ENCODE measurements at places on chromosomes 12 and 14.
A peak's percentile ranks its signal among the peaks of the same experiment; 100 is the strongest.

DNA sequence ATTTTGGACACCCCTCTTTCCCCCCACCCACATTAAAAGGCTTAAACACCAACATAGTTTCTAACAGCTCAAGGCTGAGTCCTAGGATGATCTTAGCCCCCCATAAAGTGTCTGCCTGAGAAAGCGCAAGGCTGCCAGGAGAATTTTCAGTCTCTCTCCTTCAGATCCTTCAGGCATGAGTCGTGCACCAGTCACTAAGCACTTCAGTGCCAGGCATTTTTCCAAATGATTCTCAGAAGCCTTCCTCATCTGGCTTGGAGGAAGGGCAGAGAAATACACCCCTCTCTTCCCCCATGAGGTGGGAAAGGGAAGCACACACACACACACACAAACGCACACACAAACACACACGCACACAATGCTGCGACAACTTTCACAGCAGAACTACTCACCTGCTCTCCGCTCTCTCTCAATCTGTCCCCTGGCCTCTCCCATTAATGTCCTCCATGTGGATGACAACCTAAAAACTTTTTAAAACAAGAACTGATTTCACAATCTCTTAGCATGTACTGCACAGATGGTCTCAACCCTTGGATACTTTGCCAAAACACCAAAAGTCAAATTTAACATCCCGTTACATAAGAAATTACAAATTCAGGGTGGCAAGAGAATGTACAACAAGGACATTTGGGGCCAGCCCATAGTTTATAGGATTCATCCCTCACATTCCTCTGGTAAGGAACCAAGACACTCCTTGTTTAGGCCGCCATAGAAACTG lies 49.8 kb downstream of the CKAP4 start:
- peak; percentile 43 for DNase-seq

DNA sequence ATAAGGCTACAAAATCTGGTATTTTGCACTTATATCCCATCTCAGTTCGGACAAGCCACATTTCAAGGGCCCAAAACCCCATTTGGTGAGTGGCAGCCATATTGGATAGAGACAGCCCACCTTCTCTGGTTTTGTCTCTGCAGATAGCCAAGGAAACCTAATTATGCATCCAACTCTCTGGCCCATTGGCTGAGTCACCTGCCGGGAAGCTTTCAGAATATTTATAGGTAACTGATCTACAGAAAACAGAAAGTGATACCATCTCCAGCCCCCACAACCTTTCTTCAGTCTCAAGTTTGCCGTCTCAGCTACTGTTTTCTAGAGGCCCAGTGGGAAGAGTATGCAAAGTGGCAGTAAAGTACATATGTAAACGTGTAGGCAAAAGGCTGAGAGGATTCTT lies 33.7 kb upstream of the PPP1CC start:
- no peak for DNase-seq

- peak; percentile 69 for DNase-seq
Measured at GRCh38 chr12:19431407-19432308, 7.6 kb upstream of the AEBP2 start.

GRCh38 chr12:102349079-102349478 lies 131.3 kb downstream of the IGF1 start:
- no peak for DNase-seq

- DNase-seq, result no peak
Measured at GRCh38 chr14:70171726-70172125, 17.0 kb downstream of the SLC8A3 start.

DNA sequence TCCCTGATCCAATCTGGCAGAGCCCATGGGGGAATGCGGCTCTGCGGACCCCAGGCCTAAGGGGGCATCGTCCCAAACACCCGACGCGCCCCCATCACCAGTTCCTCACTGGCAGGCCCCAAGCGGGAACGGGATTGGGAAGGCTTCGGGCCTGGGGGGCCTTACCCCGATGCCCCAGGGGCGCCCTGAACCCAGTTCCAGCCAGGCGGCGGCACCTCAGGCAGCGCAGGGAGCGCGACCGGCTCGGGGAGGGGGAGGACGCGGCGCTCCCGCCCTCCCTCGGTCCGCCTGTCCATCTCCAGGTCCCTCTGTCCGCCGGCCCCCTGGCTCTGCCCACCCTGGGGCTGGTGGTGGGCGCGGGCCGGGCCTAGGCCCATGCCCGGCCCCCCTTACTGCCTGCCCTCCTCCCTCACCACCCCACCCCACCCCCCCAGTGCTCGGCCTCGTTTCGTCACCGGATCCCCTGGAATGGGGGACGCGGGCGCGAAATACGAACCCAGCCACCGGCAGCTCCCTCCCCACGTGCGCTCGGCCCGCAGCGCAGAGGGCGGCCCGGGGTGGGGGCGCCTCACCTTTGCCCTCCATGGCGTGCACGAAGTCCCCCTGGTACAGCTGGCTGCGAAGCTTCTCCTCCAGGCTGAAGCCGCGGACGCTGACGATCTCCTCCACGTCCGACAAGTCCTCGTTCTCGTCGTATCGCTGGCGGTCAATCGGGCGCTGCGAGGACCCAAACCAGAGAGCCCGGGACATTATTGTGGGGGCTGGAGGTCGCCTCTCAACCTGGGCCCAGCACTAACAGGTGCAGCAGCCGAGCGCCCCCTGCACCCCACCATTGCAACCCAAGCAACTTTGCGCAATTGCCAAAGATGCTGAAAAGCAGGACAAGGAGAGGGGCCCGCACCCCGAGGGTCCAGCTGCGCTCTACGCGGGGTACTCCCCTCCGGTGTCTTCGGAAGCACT lies 2.3 kb downstream of the KDM2B start:
- peak; percentile 75 for DNase-seq

DNA sequence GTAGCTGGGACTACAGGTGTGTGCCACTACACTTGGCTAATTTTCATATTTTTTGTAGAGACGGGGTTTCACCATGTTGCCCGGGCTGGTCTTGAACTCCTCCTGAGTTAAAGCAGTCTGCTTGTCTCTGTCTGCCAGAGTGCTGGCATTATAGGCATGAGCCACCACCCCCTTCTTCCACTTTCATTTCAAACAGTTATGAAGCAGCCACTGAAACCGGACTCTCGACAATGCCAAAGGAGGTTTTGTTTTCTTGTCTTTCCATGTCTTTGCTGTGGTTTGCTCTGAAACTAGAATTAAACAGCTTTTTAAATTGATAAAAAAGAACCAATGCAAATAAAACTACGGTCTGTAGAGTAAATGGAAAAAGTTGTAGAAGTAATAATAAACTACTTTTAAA lies 30.4 kb downstream of the RAP1B start:
- DNase-seq, result no peak

DNA sequence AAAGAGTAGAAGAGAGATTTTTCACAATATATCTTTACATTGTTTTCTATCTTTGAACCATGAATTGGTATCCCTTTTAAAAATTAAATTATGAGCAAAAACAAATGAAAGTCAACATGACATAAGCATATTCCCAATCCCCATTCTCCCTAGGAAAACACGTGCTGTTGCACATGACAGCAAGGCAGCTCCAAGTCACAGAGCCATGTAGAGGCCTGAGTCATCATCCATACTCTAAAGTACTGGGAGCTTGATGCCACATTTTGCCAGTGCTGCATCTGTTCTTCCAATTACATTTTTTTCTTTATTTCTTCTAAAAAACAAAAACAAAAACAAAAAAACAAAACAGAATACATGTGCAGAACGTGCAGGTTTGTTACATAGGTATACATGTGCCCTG lies 115.2 kb downstream of the ITPR2 start:
- DNase-seq, result no peak

- peak; percentile 78 for DNase-seq
Measured at GRCh38 chr12:94172973-94173372, 24.6 kb downstream of the PLXNC1 start.

DNA sequence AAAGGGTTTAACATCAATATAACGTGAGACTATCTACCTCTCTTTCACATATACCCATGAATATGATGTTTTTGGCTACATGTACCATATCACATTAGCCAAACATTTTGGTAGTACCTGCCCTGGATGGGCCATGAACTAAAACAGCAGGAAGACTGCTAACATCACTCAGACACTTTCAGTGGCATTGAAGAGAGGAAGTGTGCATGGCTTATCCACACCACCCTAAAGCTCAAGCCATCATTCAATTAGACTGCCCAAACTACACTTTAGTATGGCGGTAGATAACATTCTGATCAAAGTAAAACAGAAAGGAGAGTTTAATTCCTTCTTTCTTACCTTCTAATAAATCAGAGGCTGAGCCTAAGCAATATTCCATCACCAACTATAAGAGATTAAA lies 103.0 kb downstream of the PEBP1 start:
- DNase-seq, result no peak

DNA sequence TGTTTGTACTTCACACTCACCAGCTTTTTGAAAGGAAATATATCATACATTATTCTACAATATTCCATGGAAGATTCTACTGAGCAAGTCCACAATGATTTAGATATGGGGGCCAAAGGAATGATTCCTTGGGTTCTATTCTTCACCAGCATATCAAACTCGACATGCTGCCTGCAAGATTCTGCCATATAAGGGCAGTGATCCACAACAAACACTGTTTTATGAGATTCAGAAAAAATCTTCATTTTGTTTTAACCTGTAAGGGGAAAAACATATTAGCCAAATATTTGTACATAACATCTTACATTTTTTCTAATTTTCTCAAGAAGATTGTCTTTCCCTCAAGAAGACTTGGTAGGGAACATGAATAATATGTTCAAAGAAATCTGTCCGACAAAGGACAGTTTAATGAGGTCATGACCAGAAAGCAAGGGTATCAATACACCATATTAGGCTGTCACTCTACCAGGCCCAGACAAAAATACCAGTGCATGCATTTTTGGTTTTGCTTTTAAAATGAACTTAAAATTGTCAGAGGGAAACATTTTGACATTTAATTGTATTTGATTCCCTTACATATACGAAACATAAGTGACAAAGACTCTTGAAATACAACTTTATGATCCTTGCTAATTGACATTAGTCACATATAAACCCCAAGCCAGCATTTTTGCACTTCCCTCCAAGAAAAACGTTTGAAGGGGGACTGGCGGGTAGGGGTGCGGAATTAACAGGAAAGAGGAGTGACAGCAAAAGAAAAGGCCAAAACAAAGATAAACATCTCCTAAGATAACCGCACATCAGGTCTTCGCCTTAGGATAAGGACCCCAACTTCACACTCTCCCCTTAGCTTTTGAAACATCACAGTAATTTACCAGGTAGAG lies 980 bp downstream of the INTS13 start:
- no peak for DNase-seq

GRCh38 chr12:47988073-47989022 lies 15.9 kb downstream of the COL2A1 start:
- peak; percentile 52 for DNase-seq

GRCh38 chr12:52787324-52788191 lies 8.4 kb downstream of the KRT3 start:
- DNase-seq, result no peak

DNA sequence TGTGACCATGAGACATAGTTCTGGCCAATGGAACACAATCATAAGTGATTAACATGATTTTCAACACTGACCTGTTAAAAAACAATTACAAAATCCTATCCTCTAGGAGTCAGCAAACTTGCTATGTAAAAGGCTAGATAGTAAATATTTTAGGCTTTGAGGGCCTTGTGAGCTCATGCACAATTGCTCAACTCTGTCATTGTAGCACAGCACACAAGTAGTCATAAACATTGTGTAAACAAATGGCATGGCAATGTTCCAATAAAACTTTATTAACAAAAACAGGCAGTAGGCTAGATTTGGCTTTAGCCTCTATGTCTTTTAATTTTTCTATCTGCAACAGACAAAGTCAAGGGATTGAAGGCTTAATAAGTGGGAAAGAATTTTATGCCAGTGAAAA lies 350.7 kb downstream of the C12orf50 start:
- no peak for DNase-seq

DNA sequence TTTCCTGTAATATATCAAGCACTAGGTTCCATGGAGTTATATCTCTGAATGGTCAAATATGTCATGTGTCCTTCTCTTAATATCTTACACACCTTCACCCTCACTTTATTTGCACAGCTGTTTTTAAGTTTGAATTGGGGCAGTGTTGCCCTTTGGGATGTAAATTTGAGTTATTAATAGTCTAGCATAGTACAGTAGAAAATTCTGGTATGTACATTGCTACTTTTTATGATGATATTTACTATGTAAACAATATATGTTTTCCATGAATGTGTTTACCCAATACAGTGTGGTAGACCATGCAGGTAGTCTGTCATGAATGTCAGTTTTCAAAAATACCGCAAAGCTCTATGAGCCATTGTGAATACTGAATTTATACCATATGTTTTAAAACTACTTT lies 50.5 kb downstream of the METTL25 start:
- DNase-seq, result no peak

DNA sequence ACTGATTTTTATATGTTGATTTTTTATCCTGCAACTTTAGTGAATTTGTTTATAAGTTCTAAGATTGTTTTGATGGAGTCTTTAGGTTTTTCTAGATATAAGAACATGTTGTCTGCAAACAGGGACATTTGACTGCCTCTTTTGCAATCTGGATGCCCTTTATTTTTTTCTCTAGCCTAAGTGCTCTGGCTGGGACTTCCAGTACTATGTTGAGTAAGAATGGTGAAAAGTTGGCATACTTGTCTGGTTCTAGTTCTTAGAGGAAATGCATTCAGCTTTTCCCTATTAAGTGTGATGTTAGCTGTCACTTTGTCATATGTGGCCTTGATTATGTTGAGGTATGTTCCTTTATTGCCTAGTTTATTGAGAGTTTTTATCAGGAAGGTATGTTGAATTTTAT lies 68.1 kb downstream of the ERC1 start:
- DNase-seq, result no peak

GRCh38 chr14:73613046-73613383 lies 698 bp downstream of the ACOT6 start:
- DNase-seq, result no peak

- no peak for DNase-seq
Measured at GRCh38 chr12:7638064-7638759, 27.5 kb downstream of the APOBEC1 start.

DNA sequence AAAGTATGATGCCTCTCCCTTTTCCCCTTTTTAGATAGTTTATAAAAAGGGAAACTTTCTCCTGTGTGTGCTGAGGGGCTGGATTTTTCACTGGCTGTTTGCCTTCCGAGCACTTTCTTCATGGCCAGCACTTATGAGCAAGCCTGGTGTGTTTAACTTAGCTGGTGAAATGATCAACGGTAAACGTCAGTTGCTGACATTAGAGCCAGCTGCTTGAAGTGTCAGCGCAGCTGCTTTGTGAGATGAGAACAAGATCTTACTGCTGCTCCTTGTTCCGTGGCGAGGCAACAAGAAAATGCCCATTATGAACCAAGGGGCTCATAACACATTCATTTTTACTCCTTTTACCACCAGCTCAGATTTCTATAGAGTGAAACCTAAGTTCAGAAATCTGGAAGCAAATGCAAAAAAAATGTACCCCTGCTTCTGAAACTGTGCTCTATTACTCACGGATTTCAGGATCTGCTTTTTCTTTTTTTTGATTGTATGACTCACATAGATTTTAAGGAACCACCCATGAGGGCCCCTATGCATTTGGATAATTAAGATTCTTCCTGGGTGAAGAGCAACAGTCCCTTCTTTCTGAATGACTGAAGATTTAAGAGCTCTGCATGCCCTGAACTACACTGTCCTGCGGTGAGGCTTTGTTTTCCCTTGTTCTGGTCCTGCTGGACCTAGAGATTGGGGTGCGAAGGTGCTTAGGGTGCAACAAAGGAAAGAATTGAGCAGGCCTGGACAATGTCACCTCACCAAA lies 74.3 kb upstream of the CPM start:
- peak; percentile 60 for DNase-seq

GRCh38 chr14:55477680-55478079 lies 37.3 kb upstream of the TBPL2 start:
- no peak for DNase-seq

Data from AG20443 (cell line).